ENCODE measurements at places on chromosomes 5 and 9. TPM values are rescaled to one million over a fixed set of nuclear protein-coding genes. Genes with fewer than 3 reads are reported as not detected.
A peak's percentile ranks its signal among the peaks of the same experiment; 100 is the strongest.

DNA sequence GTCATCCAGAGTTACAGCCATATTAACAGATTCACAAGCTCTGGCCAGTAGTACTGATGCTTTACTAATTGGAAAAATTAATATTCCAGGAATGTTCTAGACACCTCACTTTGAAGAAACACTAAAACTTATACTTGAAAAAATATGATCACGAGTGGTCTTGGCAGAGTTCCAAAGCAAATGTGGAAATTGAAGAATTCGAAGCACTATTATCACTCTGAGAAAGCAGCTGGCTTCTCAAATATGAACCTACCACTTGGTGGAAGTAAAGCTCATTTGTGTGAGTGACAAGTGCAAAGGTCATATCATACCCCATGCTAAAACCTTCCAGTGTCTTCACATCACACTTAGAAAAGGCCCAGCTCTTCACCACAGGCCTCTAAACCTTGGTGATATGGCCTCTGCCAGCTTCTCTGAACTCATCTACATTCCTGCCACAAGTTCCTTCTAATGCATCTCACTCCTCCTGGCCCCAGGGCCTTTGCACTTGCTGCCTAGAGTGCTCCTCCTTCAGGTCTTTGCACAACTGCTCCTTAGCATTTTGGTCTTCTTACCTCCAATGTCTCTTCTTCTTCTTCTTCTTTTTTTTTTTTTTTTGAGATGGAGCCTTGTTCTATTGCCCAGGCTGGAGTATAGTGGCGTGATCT is 175.7 kb upstream of the SMIM23 start:
- H3K27me3 ChIP-seq: peaks cover 64% of the 10 kb centered on the region
- DNase-seq: no peak
- H3K4me1 ChIP-seq: peaks cover under 1% of the 10 kb centered on the region

GRCh38 chr9:35905912-35906679 is at the start of gene HRCT1:
Gene HRCT1 (plus strand): TSS chr9:35906202. CDS start chr9:35906288, 86 bp downstream.
- H3K4me3 ChIP-seq: peak within 1 kb of the TSS; percentile 21
- peak; percentile 86 for DNase-seq
- H3K27ac ChIP-seq: no peak within 1 kb of the TSS
- H3K27me3 ChIP-seq: no peaks in the 10 kb centered on the region
- peaks cover 54% of the 10 kb centered on the region for H3K4me1 ChIP-seq
- H3K36me3 ChIP-seq: no peaks in the 10 kb centered on the region

DNA sequence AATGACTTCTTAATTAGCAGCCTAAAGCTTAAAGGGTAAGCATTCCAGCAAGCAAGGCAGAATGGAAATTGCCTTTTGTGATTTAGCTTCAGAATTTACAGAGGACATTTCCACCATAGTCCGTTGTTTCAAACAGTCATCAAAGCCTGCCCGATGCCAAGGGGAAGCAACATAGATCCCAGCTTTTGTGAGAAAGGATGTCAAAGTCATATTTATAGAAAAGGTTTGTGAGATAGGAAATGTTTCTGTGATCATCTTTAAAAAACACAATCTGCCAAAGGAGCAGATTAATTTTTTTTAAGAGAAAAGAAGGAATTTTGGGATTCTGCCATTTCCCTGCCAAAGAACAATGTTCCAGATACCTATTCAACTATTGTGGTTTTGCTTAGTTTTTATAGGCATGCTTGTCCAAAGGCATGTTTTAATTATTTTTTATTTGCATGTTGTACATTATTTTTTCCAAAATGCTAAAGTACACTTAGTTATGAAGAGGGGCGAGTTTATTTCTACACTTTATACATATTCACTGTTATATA is 346.9 kb downstream of the ZNF608 start:
- H3K27ac ChIP-seq: no peak overlapping the region
- peaks cover 4% of the 10 kb centered on the region for H3K36me3 ChIP-seq
- no peaks in the 10 kb centered on the region for H3K27me3 ChIP-seq
- DNase-seq: no peak
- H3K4me1 ChIP-seq: peaks cover 27% of the 10 kb centered on the region

GRCh38 chr9:31744589-31744988 is 639.9 kb upstream of the ACO1 start:
- H3K4me3 ChIP-seq: no peak overlapping the region
- no peak overlapping the region for H3K27ac ChIP-seq

- peaks cover 8% of the 10 kb centered on the region for H3K36me3 ChIP-seq
- DNase-seq: no peak
- no peaks in the 10 kb centered on the region for H3K4me1 ChIP-seq
- H3K27me3 ChIP-seq: peaks cover 81% of the 10 kb centered on the region
Observed at GRCh38 chr9:126513159-126514036, 100.3 kb upstream of the LMX1B start.

AMBP gene
- total RNA-seq: 2.7 TPM

PLCXD3 gene
- not detected for total RNA-seq

RPL7A gene
- 904 TPM for total RNA-seq

TRIO gene
- total RNA-seq: 150 TPM

JAKMIP2 gene
- not detected for total RNA-seq
